ENCODE measurements at places on chromosomes 6 and 20.

- ATAC-seq, result no peak
These were observed 80.5 kb upstream of the SYNDIG1 start for GRCh38 chr20:24388828-24389380.

GRCh38 chr20:54517241-54517975 lies 42.0 kb downstream of the DOK5 start:
- ATAC-seq, result no peak

GRCh38 chr6:7532821-7533220 lies 8.7 kb upstream of the DSP start:
- ATAC-seq, result peak; percentile 74

DNA sequence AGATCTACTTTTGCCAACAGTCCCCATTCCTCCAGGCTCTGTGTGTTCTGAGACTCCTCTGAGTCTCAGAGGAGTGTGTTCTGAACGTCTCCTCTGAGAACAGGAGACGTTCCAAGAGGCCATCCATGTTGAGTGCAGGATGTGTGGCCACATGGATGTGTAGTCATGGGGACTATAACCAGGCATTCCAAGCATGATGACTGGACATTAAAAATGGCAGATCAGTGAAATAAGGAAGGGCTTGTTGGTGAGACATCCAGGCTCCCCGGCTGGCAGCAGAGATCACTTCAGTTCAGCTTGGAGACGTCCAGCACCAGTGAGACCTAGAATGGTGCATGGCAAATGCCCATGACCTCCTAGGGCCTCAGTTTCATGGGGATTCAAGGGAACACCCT lies 34.3 kb upstream of the POU5F1 start:
- no peak for ATAC-seq

- no peak for ATAC-seq
These were observed 26.6 kb downstream of the PYGB start for GRCh38 chr20:25274481-25274880.

DNA sequence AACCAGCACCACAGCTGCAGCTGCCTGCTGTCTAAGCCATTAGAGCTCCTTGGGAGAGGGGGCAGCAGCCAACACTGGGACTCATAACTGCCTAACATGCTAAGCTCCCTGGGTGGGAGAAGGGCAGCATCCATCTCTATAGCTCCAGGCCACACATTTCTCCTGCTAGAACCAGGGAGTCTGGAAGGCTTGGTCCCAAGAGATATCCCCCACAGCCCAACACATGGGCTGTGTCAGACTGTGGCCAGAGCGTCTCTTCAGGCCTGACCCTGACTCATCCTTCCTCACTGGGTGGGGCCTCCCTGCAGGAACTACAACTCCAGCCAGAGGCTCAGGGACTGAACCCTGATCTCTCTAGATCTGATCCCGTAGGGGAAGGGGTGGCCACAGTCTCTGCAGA lies 411.1 kb downstream of the HDGFL1 start:
- ATAC-seq, result no peak

GRCh38 chr6:129875610-129876520 lies 14.8 kb upstream of the TMEM244 start:
- no peak for ATAC-seq
